ENCODE measurements at places on chromosomes 3 and 15. TPM values are rescaled to one million over a fixed set of nuclear protein-coding genes. Genes with fewer than 3 reads are reported as not detected.

- DNase-seq: no peak
Observed at GRCh38 chr3:73783811-73784210, 159.1 kb upstream of the PDZRN3 start.

- no peak for DNase-seq
Observed at GRCh38 chr3:20916951-20917606, 731.1 kb upstream of the SGO1 start.

DNA sequence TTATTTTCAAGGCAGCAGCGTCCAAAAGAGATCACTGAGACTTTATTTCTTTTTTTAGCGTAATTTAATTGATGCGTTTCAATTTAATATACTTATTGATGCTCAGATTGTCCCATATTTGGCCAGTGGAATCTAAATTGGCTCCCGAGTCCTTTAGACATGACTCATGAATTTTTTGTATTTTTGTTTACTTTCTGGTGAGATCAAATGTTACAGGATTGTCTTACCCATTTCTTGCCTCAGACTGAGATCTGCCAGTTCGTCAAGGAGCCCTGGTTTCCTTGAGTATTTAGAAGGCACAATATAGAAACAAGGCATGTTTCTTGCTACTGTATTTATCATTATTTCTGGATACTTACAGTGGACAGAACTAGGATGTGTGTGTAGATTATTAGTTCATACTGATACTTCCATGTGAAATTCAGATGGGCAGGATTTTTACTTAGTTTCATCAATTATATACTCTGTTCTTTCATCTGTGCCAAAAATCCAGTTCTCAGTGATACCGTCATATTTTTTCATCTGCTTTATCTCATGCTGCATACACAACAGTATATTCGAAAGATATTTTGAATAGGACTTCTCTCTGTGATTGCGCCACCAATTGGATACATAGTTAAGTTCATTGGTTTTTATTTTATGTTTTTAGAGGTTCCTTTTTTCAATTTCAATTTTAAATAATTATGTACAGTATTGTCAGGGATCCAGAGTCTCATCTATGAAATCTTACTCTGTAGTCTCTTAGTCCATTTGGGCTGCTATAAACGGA, 436.9 kb upstream of the C2CD4B start:
- DNase-seq: no peak

- no peak for DNase-seq
Observed at GRCh38 chr3:113261063-113261625, 49.8 kb downstream of the BOC start.

- DNase-seq: no peak
Observed at GRCh38 chr3:146274833-146275232, 23.9 kb upstream of the PLSCR4 start.

DNA sequence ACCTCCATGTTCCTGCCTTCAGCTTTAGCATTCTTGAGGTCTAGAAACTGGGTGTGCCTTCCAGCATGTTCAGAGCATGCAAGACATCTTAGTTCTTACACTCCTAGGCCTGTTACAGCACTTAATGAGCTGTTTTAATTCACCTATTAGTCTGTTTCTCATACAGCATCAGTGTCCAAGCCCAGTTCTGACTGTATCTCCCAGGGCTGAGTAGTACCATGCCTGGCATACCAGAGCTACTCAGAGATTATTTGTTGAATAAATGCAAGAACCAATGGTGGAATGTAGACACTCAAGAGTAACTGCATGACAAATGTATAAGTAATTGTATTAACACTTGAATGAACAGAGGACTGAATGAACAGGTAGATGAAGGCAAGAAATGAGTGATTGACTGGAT, 61.8 kb upstream of the SCN5A start:
- DNase-seq: no peak

GRCh38 chr15:68551296-68551635, 27.5 kb upstream of the CORO2B start:
- no peak for DNase-seq

DNA sequence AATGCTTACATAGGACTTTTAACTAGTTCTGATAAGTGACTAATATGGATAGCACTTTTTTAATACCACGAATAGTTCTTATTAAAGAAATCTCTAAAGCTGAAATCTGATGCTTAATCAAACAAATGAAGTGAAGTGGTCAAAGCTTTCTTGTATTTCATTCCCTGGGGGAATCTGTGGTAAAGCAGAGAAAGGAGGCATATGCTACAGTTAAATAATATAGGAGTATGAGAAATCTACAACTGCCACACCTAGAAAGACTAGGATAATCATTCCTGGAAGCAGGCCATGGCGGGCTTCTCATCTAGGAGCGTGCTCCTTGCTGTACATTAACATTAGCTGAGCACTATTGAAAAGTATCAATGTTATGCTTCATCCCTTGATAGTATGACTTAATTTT, 835.7 kb downstream of the OTOL1 start:
- no peak for DNase-seq

- DNase-seq: no peak
Observed at GRCh38 chr3:56323986-56324420, 144.3 kb downstream of the ERC2 start.

- no peak for DNase-seq
Observed at GRCh38 chr3:83092521-83093221, 1331.2 kb upstream of the GBE1 start.

DNA sequence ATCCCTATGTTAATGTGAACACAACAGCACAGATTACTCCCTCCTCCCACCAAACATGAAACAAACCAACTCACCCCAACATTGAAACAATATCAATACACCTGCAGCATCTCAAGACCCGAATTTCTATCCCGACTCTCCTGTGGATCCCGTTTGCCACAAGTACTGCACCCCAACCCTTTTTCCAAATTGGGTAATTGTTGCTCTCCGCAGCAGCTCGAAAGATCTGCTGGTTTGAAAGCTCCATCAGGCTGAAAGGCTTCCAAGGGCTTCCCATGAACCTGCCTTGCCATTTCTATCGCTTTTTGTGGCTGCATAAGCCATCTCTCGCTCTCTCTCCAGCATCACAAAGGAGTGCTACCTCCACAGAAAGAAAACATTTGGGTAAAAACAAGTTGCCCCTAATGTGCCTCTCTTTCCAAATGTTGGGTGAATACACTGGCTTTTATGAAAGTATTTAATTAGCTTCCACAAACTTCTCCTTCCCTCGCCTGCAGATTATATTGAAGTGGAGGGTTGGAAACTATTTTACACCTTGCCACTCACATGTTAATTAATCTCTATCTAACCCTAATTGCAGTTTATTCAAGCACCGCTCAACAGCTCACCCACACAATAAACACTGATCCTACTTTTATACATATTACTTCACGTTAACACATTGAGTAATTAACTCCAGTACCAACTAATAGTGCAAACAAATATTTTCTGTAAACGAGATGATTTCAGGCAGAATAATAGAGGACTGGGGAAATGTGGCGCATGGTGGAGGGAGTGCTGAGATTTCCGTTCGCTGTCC, 2.5 kb upstream of the FEZF2 start:
- DNase-seq: no peak

DNA sequence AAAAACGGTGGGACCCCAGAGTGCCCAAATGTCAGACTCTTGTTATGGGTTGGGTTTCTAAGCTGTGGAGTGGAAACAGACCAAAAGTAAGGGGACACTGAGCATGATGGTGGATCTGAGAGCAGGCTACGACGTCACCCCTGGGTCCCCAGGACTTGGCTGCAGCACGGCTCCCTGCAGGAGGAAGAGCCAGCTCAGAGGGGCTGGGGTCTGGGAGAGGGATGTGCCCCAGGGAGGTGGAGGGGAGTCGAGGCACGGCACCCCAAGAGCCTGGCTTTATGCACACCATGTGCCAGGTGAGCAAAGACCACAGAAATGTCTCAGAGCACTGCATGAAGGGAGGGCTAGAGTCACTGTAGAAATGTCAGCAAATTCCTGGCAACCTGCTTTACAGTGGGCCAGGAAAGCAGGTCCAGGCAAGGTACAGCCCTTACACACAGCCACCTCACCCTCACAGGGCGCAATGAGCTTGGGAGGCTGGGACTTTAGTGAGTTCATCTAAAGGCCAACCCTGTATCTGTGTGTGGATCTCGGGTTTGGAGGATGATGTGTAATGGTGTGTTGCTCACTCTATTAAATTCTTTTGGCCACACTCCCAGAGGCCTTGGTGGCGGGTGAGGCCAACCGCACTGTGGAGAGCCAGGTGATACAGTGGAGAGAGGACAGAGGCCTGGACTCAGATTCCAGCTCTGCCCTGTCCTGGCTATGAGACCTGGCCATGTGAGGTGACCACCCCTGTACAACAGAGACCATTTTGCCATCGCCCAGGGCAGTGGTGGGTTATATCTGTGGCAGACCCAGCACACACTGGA, 14.1 kb downstream of the CTSH start:
- no peak for DNase-seq

- no peak for DNase-seq
Observed at GRCh38 chr3:46361408-46362283, 7.7 kb downstream of the CCR2 start.

DNA sequence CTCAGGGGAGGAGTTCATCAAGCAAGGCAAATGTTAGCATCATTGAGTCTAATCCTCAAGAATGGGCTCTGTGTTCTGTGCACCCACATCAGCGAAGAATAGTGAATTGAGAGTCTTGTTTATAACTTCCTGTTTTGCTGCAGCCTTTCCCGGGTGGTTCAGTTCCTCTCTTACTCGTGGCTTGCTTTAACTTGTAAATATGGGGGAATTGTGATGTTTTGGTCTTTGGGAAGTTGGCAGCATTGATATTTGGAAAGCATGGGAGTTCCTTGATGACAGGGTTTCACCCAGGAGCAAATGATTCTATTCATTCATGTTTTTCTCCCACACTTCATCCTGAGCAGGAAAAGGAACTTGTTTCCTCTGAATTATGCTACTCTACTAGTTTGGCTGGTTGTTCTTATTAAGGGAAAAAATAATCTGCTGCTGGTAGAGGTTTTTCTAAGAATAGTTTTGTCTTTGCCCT, 40.4 kb downstream of the GPD1L start:
- no peak for DNase-seq

DNA sequence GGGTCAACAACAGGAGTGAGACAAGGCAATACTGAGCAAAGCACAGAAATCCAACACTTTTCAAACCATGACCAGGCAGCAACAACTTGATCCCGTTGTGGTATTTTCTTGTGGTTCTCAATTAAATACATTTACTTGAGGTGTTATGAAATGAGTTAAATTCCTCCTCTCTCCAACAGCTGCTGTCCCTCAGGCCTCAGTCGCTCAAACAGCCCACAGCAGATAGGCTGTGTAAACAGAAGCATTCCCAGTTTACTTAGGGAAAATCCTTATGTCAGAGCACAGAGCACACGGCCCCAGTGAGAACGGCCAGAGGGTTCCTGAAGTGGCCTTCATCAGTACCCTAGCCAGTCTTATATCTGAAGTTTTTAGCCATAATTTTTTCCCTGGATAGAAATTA, 359.9 kb downstream of the AGBL1 start:
- DNase-seq: no peak

DNA sequence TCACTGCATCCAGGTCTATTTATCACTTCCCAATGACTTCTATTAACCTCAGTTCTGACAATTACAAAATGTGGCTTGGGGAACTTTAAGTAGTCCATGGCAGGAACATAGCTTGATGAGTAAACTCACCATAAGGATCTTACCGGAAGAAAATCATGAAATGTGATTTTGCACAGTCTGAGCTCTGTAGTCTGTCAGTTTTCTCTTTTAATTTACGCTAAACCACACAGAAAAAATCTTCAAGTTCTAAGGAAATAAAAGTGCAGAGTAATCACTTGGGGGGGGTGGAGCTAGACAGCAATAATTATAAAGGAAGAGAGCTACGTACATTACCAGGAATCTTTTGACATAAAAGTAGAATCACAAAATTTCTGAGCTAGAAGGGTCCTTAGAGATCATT, 9.2 kb downstream of the TBC1D5 start:
- no peak for DNase-seq

DNA sequence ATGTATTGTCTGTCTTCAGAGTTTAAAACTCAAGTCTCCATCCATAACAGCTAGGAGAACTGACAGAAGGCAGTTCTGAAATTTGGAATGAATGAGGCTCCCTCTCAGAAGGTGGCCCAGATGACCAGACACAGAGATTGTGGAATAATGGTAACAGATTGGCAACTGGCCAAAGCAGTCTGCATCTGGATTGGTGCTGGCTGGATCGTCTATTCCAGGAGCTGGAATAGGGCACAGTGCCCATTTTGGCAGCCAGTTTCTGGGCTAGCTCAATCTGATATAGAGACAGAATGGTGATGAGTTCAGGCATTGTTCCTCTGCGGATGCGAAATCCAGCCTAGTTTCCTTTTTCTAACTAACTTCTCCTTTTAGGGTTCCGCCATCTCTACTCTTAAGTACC, 851.7 kb downstream of the PDCD6IP start:
- DNase-seq: no peak

TRH gene
- 0.15 TPM for total RNA-seq

SI gene
- total RNA-seq: not detected

P2RY12 gene
- total RNA-seq: 3.6 TPM

CPOX gene
- 29.0 TPM for total RNA-seq

ZBBX gene
- total RNA-seq: 3.4 TPM

LNP1 gene
- total RNA-seq: 1.4 TPM

GUCA1C gene
- not detected for total RNA-seq
